ENCODE measurements at places on chromosomes 3 and 15. TPM values are rescaled to one million over a fixed set of nuclear protein-coding genes. Genes with fewer than 3 reads are reported as not detected.

The GP9 gene
- total RNA-seq: not detected

The AP3B2 gene
- 0.61 TPM for total RNA-seq

The CLSTN2 gene
- 0.03 TPM for total RNA-seq

GRCh38 chr3:52784021-52784621, 6.7 kb downstream of the ITIH1 start:
- no peaks in the 10 kb centered on the region for H3K27me3 ChIP-seq
- DNase-seq: no peak
- H3K4me3 ChIP-seq: no peak overlapping the region
- H3K4me1 ChIP-seq: no peaks in the 10 kb centered on the region

GRCh38 chr15:100944986-100945385, 25.8 kb downstream of the LRRK1 start:
- H3K27ac ChIP-seq: no peak overlapping the region
- H3K4me3 ChIP-seq: no peak overlapping the region
- H3K27me3 ChIP-seq: no peaks in the 10 kb centered on the region
- DNase-seq: no peak

- no peaks in the 10 kb centered on the region for H3K4me1 ChIP-seq
- DNase-seq: no peak
- peaks cover 11% of the 10 kb centered on the region for H3K27me3 ChIP-seq
- no peak overlapping the region for H3K27ac ChIP-seq
- H3K36me3 ChIP-seq: no peaks in the 10 kb centered on the region
These were observed 24.0 kb upstream of the C3orf70 start for GRCh38 chr3:185176750-185177359.

GRCh38 chr15:29859973-29860715, 37.9 kb upstream of the TJP1 start:
- no peaks in the 10 kb centered on the region for H3K4me1 ChIP-seq
- H3K36me3 ChIP-seq: no peaks in the 10 kb centered on the region
- H3K27ac ChIP-seq: no peak overlapping the region
- H3K27me3 ChIP-seq: no peaks in the 10 kb centered on the region
- no peak overlapping the region for H3K4me3 ChIP-seq
- no peak for DNase-seq

DNA sequence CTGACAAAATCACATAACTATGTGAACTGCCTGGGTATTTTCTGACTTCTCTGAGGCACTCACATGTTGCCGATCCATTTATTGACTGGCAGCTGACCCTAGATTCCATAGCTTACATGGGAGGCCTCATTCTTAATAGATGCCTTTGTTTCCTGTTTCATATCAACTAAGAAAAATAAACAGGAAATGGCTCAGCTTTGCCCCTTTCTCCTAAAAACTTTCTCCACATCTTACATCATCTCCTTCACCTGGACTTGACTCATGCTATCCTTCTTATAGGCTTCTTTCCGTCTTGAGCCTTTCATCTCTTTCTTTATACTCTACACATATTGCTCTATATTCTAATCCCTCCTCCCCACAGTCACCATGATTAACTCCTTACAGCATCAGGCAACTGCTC, 38.0 kb downstream of the TXNRD3 start:
- DNase-seq: no peak
- H3K27me3 ChIP-seq: no peaks in the 10 kb centered on the region
- H3K4me1 ChIP-seq: peaks cover 13% of the 10 kb centered on the region
- no peak overlapping the region for H3K27ac ChIP-seq

GRCh38 chr15:58427987-58428386, 3.8 kb upstream of the LIPC start:
- H3K4me1 ChIP-seq: no peaks in the 10 kb centered on the region
- no peak for DNase-seq
- no peaks in the 10 kb centered on the region for H3K27me3 ChIP-seq
- H3K4me3 ChIP-seq: no peak overlapping the region
- no peaks in the 10 kb centered on the region for H3K36me3 ChIP-seq

GRCh38 chr3:42900226-42901072, 5.5 kb upstream of the ZNF662 start:
- H3K4me1 ChIP-seq: peaks cover 2% of the 10 kb centered on the region
- DNase-seq: no peak

DNA sequence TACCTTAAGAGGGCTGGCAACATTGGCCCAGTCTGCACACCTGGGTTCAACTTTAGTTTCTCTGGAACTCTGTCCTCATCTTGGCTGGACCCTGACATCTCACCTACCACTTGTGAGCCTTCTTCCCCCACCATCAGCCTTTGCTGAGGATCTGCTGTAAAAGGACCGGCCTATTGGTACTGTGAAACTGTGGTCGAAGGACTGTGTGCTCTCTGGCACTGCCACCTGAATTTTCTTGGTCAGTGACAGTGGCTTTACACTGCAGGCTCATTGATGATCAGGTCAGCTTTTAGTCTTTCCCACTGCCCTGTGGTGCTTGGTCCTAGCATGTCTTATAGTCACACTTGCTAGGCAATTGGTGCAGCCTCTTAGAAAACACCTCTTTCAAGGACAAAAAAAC, 86.9 kb downstream of the PEX5L start:
- H3K36me3 ChIP-seq: no peaks in the 10 kb centered on the region
- DNase-seq: no peak
- H3K4me1 ChIP-seq: no peaks in the 10 kb centered on the region
- no peak overlapping the region for H3K4me3 ChIP-seq

- H3K27me3 ChIP-seq: peaks cover 3% of the 10 kb centered on the region
- H3K4me3 ChIP-seq: no peak overlapping the region
- H3K36me3 ChIP-seq: no peaks in the 10 kb centered on the region
These were observed 4.1 kb upstream of the ALDH1L1 start for GRCh38 chr3:126184465-126185000.

DNA sequence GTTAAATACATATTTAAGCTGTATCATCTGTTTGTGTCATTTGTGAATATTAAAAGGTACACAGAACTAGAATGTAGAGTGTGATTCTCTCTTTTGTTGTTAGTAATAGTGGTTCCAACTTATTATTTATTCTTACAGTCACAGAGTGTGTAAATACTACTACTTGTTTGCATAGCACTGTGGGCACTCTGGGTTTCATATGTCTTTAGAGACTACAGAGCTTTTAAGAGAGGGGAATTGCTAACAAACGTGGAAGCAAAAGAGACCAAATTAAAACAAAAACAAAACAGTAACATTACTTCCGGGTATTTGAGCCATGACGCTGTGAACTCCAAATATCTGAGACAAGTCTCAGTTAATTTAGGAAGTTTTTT, 828.0 kb upstream of the DPPA4 start:
- no peaks in the 10 kb centered on the region for H3K27me3 ChIP-seq
- no peak overlapping the region for H3K4me3 ChIP-seq
- no peaks in the 10 kb centered on the region for H3K4me1 ChIP-seq
- H3K27ac ChIP-seq: no peak overlapping the region
- H3K36me3 ChIP-seq: no peaks in the 10 kb centered on the region

DNA sequence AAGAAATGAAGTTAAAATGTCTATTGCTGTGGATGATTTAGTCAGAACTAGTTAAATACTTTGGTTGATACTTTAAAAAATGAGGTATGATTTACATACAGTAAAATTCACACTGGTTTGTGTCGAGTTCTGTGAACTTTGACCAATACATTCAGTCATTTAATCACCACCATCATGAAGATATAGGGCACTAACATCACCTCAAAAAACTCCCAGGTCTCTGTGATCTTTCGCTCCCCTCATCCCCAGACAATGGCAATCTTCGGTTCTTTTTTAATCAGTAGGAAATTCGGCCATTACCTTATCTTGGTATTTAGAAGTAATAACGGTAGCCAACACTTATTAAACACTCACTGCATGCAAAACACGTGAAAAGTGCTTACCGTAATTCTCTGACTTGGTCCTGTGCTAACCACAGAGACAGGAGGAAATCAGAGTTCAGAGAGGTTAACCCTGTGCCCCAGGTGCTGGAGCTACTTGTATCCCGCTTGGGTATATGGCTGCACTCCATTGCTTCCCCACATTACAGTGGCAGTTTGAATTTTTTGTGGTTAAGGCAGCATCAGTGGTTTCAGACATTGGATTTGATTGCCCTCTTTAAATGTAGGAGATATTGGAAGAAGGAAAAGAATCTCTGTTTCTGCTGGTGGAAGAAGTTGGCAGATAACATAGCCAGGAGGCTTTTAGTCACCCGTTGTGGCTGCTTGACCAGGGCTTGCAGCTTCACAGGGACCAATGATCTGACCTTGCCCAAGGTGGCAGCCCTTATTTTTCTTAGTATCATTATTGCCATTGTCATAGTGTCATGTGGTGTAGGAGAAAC, 4.2 kb downstream of the PLCL2 start:
- H3K27me3 ChIP-seq: no peaks in the 10 kb centered on the region
- DNase-seq: peak; percentile 61
- H3K4me1 ChIP-seq: peaks cover 51% of the 10 kb centered on the region
- H3K36me3 ChIP-seq: no peaks in the 10 kb centered on the region
- H3K4me3 ChIP-seq: peak overlapping the region; percentile 41

DNA sequence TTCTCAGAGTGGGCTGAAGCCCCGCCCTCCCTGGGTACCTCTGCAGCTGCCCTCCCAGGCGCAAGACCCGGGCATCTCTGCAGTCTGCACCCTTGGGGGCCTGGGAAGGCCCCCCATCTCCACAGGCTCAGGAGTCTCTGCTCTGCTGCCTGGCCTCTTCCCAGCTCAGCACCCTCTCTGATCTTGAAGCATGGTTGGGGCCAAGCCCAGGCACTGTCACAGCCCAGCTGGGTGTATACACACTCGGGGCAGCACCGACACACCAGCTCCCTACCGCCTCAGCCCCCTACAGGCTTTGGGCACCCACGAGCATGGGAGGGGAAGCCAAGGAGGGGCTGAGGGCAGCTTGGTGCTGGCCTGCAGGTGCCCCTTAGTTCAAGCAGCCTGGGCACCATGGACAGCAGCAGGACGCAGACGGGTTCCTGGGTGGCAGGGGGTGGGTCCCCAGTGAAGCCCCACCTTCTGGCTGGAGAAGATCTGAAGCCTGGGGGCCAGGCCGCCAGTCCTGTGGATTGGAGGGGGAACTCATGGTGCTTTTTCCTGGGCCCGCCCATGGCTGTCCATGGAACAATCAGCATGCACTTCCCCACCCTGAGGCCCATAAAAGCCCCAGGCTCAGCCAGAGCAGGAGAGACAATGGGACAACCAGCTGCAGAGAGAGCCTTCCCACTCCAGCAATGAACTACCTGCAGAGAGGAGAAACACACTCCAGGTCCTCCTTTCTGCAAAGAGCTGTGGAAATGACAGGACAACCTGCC, 170.6 kb downstream of the TJP1 start:
- no peaks in the 10 kb centered on the region for H3K36me3 ChIP-seq
- no peaks in the 10 kb centered on the region for H3K27me3 ChIP-seq
- H3K4me3 ChIP-seq: no peak overlapping the region
- no peak for DNase-seq
- H3K4me1 ChIP-seq: no peaks in the 10 kb centered on the region

Data from T-cell (primary cell).